ENCODE measurements at places on chromosomes 7 and 10.

DNA sequence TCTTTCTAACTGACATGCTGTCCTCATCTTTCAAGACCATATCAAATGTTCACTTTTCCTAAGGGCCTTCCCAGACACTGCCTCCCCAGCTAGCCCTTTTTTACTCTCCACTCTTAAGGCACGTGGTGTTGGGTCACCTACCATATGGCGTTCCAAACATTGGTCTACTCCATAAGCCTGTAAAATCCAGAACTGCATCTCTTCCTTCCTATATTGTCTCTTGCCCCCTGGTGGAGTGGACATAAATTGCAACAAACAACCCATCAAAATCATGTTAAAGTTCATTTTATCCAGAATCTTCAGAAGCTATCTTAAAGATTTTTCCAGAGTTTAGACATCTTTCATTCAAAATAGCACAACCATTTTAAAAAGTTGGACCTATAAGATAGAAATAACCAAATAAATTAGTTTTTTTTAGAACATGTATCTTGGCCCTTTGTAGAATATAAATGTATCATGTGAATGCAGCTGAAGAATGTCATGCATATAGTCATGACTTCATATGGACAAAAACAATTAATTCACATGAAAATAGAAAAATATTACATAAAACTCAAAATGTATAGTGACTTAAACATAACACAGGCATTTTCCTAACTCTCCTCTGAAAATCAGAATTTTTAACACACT is 180.6 kb upstream of the CHRM2 start:
- DNase-seq: no peak

DNA sequence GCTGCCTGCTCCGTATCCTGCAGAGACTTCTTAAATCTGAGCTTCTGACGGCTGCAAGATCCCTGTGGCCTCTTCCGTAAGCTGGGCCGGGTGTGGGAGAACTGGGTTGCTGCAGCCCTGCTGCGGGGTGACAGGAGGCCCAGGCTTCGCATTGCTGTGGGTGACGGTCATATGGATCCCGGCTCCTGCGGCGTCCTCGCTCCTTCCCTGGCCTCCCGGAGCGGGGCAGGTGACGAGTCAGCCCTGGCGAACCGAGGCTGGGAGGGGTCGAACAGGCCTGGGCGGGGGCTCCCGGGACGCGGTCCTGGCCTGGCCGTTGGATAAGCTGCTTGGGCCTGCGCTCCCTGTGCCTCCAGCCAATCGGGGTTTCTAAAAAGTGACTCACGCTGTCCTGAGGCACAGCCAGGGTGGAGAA is 7.8 kb upstream of the UBE2D1 start:
- no peak for DNase-seq

- DNase-seq: no peak
Observed at GRCh38 chr7:12337095-12337494, 66.6 kb downstream of the VWDE start.

- DNase-seq: no peak
Observed at GRCh38 chr7:66503551-66504031, 125.1 kb upstream of the KCTD7 start.

DNA sequence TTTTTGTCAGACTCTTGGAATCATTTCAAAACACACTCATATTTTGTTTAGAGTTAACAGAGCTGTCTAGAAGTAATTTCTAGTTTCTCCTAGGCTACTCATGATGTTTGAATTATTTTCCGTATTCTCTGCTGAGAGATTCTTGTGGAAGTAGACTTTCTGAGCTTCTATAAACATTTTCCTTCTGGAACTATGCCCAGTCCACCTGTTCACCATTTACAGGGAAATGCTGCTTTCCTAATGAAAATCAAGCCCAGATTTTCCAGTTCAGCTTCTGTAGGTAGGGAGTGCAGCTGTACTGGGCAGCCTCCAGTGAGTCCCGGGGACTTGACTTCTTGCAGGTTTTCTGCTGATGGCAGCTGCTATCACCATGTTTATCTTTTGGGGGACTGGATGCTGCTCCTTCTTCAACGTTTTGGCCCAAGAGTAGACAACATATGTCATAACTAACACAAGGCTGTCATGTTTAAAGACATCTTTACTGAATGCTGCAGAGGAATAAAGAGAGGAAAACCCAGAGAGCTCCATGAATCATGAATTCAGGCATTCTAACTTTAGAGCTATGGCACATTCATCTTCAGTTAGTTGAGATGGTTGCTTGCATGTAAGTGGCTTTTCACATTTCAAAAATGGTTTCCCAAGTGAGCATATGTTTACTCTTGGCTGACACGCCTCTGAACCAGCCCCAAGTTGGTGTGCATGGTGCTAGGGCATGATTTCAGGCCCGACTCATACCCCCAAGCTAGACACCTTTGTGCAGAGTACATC is 85.6 kb downstream of the SDK1 start:
- no peak for DNase-seq

GRCh38 chr7:154686305-154686704 is 316.6 kb downstream of the PAXIP1 start:
- DNase-seq: no peak

DNA sequence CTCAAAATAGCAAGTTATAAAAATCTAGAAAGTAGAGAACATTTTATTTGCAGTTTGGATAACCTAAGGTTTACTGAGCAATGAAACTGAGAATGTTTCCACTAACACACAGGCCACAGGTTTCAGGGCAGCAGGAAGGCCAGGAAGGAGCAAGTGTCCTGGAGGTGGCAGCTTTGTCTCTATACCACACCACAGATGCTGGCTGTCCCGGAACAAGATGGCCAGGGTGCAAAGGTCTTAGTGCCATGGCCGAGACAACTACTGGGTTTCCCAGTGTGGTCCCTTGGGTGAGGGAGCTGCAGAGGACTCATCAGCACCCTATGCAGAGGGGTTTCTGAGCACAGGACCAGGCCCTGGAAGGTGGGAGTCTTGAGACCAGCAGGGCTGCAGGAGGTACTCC is 92.0 kb downstream of the CTBP2 start:
- DNase-seq: no peak

DNA sequence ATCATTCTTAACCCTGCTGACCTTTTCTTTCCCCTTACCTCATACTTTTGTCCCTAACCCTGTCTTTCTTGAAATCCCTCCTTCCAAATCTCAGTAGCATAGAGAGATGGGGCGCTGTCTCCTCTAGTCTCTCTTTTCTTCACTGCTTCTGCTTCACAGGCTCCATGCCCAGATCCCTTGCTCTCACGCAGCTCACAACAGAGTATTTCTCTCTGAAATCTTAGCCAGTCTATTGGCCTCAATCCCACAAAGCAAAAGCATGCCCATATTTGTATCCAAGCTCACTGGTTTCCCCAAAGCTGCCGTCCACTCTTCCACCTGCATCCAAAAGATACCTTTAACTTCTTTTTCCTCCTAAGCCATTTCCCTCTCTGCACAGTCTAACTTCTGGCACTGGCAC is 526.8 kb downstream of the PLXDC2 start:
- DNase-seq: no peak

DNA sequence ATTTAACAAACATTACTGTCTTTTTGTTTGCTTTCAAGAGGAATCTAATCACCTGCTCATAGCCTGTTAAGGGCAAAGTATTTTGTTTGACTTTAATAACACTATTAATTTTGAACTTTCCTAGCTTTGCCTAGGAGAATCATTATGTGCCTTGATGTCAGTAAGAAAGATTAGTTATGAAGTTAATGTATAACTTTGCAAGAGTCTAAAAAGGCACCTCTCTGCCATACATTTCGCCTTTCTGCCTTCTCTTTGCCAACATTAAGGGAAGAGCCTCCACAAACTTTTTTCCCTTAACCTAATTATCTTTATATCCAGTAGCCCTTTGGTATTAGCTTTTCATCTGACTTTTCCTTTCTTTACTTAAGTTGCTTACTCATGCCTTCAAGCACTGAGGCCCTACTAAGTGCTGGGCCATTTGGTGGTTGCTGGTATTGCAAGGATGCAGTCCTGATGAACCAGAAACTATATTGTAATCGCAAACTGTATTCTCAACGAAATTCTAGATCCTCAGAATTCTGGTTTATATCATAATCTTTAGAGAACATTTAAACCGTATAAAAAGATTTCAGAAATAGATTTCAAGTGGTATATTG is 108.5 kb downstream of the SND1 start:
- no peak for DNase-seq

DNA sequence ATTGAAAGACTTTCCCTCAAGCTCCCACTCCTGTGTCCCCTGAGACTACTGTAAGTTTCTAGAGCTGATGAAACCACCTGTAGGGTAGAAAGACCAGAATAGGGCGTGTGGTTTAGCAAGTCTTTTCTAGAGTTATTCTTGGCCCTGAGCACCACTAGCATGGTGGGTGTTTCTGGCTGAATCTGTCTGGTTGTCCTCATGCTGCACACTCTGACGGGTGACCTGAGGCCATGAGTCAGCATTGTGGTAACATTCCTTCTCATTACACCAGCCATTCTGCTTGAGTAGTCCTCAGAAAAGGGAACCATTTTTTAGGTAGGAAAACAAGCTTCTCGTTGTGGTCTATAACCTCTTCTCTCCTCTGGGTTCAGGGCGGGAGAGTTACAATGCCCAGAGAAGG is 250.3 kb downstream of the SNX13 start:
- DNase-seq: no peak

- no peak for DNase-seq
Observed at GRCh38 chr10:98456686-98457482, 10.1 kb upstream of the HPS1 start.

GRCh38 chr10:45673074-45673648 is 589 bp upstream of the ZFAND4 start:
- DNase-seq: no peak

GRCh38 chr10:17523917-17524316 is 69.5 kb upstream of the ST8SIA6 start:
- DNase-seq: no peak

DNA sequence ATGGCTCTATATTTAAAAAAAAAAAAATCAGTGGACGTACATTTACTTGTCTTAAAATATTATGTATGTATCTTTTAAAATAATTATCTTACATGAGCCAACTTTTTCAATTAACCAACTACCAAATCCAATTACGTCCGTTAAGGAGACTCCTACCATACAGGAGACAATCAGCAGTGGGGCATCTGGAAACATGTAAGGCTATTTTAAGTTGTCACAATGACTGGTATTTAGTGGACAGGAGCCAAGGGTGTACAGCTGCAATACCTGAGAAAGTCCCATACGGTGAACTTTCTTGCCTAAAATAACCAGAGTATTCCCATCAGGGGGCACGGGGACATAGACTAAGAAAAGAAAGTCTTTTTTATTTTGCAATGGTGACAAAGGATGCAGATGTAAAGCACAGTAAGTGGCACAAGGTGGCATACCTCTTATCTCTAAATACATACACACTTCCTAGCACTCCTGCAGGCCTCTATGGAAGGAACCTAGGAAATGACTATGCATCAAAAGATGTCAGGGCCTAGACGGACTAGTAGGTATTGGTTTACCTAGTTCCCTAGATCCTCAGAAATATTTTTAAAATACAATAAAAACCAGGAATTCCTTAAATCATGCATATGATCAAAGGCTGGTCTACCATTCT is 16.0 kb upstream of the TLL2 start:
- no peak for DNase-seq

DNA sequence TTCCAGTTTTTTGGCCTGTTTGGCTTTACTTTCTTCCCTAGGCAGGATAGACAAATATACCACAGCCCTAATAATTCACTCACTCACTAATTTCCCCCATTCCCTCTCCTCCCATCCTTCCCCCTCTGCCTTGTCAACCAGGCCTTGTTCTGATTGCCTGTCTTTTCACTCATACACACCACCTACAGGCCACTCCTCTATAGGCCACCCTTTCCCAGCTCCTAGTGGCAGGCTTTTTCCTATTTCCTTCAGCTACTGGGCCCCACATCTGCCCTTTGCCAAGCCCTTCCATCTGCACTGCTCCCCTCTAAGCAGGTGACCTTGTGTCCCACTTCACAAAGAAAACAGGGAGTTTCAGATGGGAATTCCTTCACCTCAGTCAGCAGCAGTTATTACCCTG is 59.8 kb upstream of the MSRB2 start:
- no peak for DNase-seq

GRCh38 chr10:6398399-6398798 is 181.7 kb downstream of the PRKCQ start:
- DNase-seq: no peak

- no peak for DNase-seq
Observed at GRCh38 chr10:104892879-104893617, 252.0 kb downstream of the SORCS3 start.

DNA sequence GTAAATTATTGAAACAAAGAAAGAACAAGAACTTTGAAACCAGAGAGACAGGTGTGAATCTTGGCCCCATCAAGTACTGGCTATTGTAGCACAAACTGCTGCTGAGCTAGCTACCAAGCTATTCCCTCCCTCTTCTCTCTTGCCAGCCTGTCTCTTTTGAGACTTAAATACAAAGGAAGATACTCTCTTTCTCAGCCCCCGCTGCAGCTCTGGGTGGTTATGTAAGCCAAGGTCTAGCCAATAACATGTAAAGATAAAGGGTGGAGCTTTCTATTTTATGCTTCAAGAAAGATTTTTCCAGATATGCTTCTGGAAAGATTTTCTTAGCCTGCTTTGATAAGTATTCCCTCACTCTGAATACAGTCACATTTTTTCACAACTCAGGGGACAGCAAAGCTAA is 17.2 kb downstream of the BAZ1B start:
- no peak for DNase-seq

- no peak for DNase-seq
Observed at GRCh38 chr10:104608091-104608828, 32.8 kb upstream of the SORCS3 start.

GRCh38 chr10:132027423-132027983 is 38.2 kb upstream of the JAKMIP3 start:
- DNase-seq: no peak

DNA sequence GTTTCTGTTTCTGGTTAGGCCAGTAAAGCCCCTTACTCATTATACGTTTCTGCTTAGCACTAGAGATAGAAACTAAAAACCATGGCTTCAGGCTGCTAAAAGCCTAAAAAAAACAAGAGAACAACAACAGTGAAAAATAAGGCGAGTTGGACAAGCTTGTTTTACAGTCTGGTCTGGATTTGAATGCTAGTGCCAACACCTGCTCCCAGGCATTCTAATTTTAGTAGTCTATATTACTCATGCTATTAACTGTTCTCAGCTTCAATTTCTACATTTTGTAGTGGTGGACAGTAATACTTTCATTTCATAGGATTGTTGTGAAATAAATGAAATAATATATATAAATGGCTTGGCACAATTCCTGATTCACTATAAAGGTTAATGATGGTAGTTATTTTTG is 108.5 kb downstream of the HBP1 start:
- DNase-seq: no peak
